Activated T-helper 1 cell treated with anti-CD3 and anti-CD28 coated beads, Interleukin-12 subunit alpha, Interleukin-12 subunit beta, Interleukin-2, Interleukin-4 antibody, amounts not matched to agents 30 ng/mL and 10 ng/mL and 1 ng/mL, durations not matched to agents 14 hours and 24 hours and 36 hours (primary cell): ENCODE measurements at places on chromosomes 5 and 9. TPM values are rescaled to one million over a fixed set of nuclear protein-coding genes. Genes with fewer than 3 reads are reported as not detected.

- H3K4me3 ChIP-seq: no peak overlapping the region
- H3K27me3 ChIP-seq: no peaks in the 10 kb centered on the region
- no peak for DNase-seq
These were observed 30.3 kb downstream of the TPPP start for GRCh38 chr5:662751-663435.

GRCh38 chr5:73272351-73272750 lies 99.4 kb downstream of the TMEM174 start:
- no peak for DNase-seq
- peaks cover 21% of the 10 kb centered on the region for H3K27me3 ChIP-seq
- no peak overlapping the region for H3K27ac ChIP-seq
- H3K4me1 ChIP-seq: no peaks in the 10 kb centered on the region

The SOX30 gene
- total RNA-seq: 0.12 and 0.29 TPM in 2 replicates

- H3K27me3 ChIP-seq: no peaks in the 10 kb centered on the region
- H3K36me3 ChIP-seq: peaks cover 25% of the 10 kb centered on the region
- H3K27ac ChIP-seq: peak overlapping the region; percentile 96
These were observed 8.6 kb downstream of the RAPGEF1 start for GRCh38 chr9:131731237-131731636.

The CDC14B gene
- total RNA-seq: 1.1 and 1.4 TPM in 2 replicates

GRCh38 chr9:134502266-134502791 lies 139.3 kb upstream of the COL5A1 start:
- peaks cover 14% of the 10 kb centered on the region for H3K27me3 ChIP-seq
- no peak for DNase-seq
- no peaks in the 10 kb centered on the region for H3K36me3 ChIP-seq
- H3K4me1 ChIP-seq: no peaks in the 10 kb centered on the region
